ENCODE measurements at places on chromosomes 12 and 14.

DNA sequence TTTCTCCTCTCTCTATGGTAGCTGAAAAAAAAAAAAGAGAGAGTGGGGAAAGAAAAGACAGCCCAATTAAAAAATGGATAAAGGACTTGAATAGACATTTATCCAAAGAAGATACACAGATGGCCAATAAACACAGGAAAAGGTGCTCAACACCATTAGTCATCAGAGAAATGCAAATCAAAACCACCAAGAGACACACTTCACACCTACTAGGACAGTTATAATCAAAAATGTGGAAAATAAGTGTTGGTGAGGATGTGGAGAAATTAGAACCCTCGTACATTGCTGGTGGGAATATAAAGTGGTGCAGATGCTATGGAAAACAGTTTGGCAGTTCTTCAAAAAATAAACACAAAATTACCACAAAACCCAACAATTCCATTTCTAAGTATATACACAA lies 172.4 kb upstream of the GRIN2B start:
- no peak for DNase-seq

- peak; percentile 93 for DNase-seq
These were observed 123.7 kb upstream of the DHRS4 start for GRCh38 chr14:23829736-23830471.

- no peak for DNase-seq
These were observed 349.2 kb downstream of the BCAT1 start for GRCh38 chr12:24599736-24600135.

- no peak for DNase-seq
These were observed 167.1 kb downstream of the CAND1 start for GRCh38 chr12:67436230-67436629.

DNA sequence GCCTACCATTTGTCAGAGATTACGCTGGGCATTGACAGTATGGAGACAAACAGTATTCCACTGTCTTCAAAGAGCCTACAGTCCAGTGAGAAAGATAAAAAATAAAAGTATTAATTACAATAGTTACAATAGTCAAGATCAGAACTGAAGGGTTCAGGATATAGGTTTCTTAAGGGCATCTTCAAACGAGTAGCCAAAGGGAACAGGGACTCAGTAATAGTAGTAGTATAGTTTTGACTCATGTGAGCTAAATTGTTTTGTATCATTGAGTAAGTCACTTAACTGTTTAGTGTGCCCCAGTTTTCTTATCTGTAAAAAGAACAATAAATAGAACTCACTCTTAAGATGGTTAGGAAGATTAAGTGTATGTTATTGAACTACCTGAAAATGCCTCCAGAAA lies 123.6 kb downstream of the METTL25 start:
- DNase-seq, result no peak
